ENCODE measurements at places on chromosomes 11 and 22.

DNA sequence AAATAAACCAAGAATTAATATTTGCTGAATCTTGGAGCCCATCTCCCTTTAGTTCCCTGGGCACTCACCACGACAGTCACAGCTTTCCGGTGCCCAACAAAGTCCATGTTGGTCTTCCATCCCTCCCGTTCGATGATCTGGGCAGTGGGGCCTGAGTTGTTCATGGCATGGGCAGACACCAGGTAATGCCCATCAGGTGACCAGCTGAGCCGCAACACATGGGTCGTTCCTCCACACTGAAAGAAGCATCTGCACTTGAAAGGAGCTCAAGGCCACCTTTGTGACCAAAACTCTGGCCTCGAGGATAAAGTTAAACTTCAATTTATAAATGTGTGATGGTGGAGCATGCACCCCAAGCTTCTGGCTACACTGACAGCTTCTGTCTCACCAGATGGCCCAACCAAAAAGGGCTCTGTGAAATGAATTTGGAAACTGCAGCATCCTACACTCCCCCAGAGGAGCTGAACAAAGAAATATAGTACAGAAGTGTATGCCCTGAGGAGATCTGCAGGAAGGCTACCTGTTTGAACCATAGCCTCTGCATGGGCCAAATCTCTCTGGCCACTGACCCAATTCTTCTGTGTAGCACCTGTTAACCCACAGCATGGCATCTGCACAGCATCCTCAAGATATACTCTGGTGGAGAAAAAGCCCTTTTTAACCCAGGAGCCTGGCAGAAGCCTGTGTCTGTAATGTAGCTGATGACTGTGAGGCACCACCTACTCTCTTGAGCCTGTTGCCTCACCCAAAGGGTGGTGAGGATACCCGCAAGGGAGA is 37.1 kb downstream of the HIRA start:
- no peak for DNase-seq

DNA sequence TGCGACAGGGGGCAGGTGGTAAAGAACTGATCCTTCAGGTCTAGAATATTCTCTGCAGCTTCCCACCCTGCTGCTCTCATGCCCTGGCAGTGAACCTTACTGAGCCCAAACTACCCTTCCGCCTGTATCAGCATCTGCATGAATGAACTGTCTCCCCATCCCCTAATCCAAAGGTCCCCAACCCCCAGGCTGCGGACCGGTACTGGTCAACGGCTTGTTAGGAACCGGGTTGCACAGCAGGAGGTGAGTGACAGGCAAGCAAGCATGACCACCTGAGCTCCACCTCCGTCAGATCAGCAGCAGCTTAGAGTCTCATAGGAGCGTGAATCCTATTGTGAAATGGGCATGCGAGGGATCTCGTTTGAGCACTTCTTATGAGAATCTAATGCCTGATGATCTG is 58.2 kb upstream of the LMO1 start:
- DNase-seq: no peak

GRCh38 chr11:47864901-47865300 is 16.8 kb upstream of the NUP160 start:
- DNase-seq: no peak

GRCh38 chr11:43686207-43686606 is 5.7 kb downstream of the HSD17B12 start:
- no peak for DNase-seq

- DNase-seq: no peak
These were observed 2.9 kb upstream of the CADM1 start for GRCh38 chr11:115506954-115507675.
